ENCODE measurements at places on chromosomes 5 and 9.

GRCh38 chr9:95791286-95791685 is 84.2 kb upstream of the ERCC6L2 start:
- DNase-seq: no peak

- peak; percentile 92 for DNase-seq
Measured at GRCh38 chr9:70411121-70411929, 3.1 kb downstream of the KLF9 start.

GRCh38 chr9:2267181-2267745 is 252.1 kb downstream of the SMARCA2 start:
- no peak for DNase-seq

- DNase-seq: no peak
Measured at GRCh38 chr9:125110464-125110863, 32.9 kb downstream of the SCAI start.

DNA sequence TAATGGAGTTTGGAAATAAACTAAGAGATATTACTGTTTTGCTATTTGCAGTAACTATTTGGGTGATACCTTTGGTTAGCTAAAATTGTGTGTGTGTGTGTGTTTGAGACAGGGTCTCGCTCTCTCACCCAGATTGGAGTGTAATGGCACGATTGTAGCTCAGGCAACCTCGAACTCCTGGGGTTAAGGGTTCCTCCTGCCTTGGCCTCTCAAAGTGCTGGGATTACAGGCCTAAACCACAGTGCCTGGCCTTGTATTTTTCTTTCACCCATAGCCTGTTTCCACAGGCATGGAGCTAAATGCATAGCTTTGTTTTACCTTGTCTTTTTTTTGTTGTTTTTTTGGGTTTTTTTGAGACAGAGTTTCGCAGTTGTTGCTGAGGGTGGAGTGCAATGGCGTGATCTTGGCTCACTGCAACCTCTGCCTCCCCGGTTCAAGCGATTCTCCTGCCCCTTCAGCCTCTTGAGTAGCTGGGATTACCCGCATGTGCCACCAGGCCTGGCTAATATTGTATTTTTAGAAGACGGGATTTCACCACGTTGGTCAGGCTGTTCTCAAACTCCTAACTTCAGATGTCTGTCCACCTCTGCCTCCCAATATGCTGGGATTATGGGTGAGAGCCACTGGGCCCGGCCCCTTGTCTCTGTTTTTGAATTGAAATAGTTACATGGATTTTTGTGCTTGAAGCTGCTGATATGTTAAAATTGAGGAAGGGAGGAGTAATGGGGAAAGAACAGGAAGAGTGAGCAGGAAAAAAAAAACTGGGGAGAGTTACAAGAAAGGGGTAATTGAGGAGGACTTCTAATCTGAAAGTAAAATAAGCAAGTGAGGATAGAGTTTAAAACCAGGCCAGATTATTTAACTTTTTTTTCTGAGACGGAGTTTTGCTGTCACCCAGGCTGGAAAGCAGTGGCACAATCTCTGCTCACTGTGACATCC is 5.7 kb downstream of the GPBP1 start:
- DNase-seq: no peak
